CD4-positive, alpha-beta T cell treated with Interleukin-4 for 4 hours (primary cell): ENCODE measurements at places on chromosomes 16 and 17.
A peak's percentile ranks its signal among the peaks of the same experiment; 100 is the strongest.

GRCh38 chr16:4381072-4381934 lies 9.7 kb downstream of the VASN start:
- no peak for DNase-seq

- DNase-seq = no peak
These were observed 3.6 kb downstream of the FA2H start for GRCh38 chr16:74770831-74771526.

GRCh38 chr16:12754824-12755543 lies 48.7 kb downstream of the CPPED1 start:
- no peak for DNase-seq

GRCh38 chr17:45146890-45147580 lies 1.2 kb upstream of the HEXIM1 start:
- no peak for DNase-seq

- no peak for DNase-seq
These were observed 501.6 kb downstream of the MAF start for GRCh38 chr16:79098907-79099306.

- DNase-seq = no peak
These were observed 335.3 kb downstream of the SOX9 start for GRCh38 chr17:72456075-72456474.

- DNase-seq = peak; percentile 90
These were observed 6.2 kb downstream of the ITGAE start for GRCh38 chr17:3794557-3795389.

DNA sequence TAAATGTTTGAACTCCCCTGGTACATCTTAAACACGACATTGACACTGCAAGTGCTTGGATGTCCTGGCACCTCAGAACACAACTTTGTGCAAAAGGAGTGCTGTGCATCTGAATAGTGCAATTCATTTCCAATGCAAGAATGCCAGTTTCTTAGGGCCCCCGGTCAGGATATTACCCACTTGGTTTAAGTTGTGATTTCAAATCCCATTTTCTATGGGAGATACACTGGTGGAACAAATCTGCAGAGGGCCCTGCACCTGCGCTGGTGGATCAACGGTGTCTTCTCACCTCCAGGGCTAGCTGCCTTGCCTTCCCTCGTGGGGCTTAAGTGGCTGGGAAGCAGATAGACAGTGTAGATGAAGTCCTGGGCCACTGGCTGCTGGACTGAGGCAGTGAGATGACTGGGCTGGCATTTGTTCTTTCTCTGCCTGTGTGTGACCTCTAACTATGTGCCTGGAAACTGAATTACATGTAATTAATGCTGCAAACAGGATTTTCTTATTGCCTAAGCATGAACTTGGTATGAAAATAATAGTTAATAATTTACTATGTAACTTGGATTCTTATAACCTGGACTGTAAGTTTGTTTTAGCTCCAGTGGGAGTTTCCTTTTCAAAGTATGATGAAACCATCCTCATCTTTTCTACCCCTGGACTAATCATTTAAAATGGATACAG lies 20.9 kb downstream of the HAPSTR1 start:
- no peak for DNase-seq

GRCh38 chr17:71032746-71033273 lies 863.5 kb downstream of the KCNJ2 start:
- DNase-seq = no peak

GRCh38 chr16:9797306-9797705 lies 384.9 kb downstream of the GRIN2A start:
- DNase-seq = no peak

- DNase-seq = no peak
These were observed 3.1 kb upstream of the POLG2 start for GRCh38 chr17:64499805-64500486.

DNA sequence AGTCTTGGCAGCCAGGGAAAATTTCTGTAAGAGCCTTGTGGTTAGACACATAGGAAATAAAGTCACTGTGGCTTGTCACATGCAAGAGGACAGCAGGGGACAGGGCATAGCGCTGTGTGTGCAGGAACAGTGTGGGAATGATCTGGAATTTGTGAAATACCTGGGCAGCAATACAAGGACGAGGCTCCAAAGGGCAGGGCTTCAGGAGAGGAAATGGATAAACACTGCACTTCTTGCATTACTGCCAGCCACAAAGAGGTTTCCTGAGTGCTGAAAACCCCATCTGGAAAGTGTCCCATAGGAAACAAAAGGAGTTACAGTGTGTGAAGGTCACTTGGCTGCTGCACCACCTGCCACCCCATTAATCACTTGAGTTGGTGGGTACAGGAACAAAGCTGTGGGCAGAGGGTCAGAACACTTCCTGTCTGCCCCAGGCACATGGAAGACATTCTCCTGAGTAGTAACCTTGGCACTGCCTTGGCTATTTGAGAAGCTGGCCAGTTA lies 12.1 kb upstream of the HP start:
- DNase-seq = no peak

DNA sequence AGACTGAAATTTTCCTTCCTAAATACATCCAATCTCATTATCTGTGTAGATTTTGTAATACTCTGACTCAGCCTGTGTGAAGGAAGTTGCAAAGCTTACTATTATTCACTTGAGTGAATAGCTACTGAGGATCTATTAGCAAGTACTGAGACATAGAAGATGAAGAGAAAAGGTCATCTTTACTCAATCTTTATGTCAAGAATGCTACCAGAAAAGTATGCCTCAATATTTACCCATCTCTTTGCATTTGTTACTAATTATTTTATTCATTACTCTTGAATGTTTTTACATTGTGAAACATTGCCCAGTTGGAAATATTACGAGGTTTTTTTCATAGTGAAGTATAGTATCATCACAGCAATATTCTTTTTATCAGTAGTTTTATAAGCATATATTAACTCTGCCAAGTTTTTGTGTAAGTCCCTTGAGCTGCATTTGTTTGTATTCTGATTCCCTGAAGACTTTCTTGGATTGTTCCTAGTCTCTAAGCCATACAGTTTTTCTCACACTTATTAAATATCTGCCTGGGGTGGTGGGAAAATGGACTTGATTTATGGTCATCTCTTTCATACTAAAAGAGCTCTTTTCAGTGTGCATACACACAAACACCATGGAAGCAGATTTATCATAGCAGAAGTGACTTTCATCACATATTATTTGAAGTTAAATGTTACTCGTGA lies 110.4 kb downstream of the MRTFB start:
- no peak for DNase-seq

DNA sequence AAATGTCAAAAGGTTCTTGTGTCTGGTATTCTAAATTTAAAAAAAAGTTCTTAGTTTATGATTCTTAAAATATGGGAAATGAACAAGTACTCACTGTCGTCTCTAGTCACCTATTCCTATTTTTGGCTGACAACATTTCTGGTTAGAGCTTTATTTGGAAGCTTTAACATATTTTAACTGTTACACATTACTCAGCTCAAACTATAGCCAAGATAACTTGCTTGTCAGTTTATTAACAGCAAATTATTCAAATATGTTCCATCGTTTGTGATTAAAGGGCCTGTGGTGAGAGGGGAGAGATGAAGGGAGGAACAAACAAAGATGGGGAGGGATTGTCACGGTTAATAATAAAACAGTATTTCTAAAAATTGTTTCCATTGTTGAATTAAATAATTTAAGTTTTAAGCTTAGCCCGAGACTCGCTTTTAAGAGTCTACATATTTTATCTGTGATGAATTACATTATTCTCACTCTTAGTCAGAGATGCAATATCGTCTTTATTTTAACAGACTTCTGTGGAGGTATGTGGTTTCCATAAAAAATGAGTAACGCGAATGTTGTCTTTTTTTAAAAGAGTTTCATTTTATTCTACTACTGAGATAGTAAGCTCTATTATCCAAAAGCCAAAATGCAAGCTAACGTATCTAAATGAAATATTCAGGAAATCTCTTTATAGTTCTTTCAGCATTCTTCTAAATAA lies 321.9 kb upstream of the PMFBP1 start:
- no peak for DNase-seq

DNA sequence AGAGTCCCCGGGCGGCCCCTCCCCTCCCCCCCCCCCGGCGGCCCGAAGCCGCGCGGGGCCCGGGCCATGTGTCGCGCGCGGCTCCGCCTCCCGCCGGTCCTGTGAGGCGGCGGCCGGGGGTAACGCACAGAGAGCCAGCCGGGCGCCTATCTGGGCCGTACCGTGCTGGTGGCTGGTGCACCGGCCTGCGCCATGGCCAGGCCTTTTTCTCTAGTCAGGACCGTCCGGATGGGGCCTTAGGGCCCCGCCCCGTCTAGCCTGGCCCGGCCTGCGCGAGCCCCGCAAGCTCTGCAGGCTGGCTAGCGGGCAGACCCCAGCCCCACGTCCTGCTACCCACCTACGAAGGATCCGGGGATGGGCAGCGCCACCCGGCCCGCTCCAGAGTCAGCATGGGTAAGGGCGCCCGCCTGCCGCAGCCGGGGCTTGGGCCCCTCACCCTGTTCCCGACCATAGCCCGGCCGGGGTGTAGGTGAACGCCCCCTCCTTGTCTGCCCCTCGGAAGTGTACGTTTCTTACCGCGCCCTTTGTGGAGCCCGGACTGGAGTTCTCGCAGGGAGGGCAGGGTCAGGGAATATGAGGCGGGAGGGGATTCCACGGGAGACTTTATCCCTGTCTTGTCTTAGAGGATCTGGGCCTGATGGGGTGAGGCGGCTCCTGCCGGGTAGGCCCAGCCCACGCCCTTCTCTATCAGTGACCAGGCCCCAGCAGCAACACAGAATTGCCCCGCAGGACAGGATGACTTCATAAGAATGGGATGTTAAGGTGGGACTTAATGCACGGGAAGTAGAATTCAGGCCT lies at the start of gene CENPT:
TSS of gene CENPT (minus strand) at position 630 of the 798 bp plus-strand sequence. CDS start 13,834 bp downstream, outside the sequence.
- no peak for DNase-seq

GRCh38 chr17:37050920-37051319 lies 102.2 kb downstream of the AATF start:
- no peak for DNase-seq
